ENCODE measurements at places on chromosomes 5 and 9. TPM values are rescaled to one million over a fixed set of nuclear protein-coding genes. Genes with fewer than 3 reads are reported as not detected.

The GRXCR2 gene
- not detected for total RNA-seq

The ZDHHC11 gene
- total RNA-seq: 11.4 TPM

The OTULINL gene
- 3.0 TPM for total RNA-seq

The CFAP90 gene
- 0.85 TPM for total RNA-seq

The SLC25A48 gene
- total RNA-seq: 1.2 TPM

The CAMK4 gene
- 11.7 TPM for total RNA-seq

DNA sequence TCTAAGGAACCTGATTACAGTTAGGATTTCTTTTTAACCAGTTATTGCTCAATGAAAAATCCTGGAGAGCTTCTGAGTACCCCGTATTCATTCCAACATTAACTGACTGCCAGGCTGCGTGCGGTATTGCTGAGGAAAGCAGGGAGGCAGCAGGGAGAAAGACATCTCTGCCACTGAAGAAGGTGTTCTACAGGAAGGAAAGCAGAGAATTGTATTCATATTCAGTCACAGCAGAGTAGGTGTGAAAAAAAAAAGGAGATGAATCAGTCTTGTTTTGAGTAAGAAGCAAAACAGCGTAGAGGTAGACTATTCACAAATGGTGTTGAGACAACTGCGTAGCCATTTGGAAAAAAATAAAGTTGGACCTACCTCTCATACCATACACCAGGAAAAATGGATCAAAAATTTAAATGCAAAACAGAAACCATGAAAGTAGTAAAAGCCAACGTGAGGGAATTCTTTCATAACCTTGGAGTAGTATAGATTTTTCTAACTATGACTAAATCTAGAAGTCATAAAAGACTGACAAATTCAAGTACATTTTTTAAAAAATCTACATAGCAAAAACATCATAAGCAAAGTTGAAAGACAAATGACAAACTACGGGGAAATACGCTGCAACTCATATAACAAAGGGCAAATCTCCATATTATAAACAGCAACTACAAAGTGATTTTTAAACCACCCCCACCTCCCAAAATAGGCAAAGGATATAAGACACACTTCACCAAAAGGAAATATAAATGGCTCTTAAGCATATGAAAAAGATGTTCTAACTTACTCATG is 9.9 kb upstream of the NR4A3 start:
- DNase-seq: no peak

- no peak for DNase-seq
These were observed 168.4 kb downstream of the RASEF start for GRCh38 chr9:82894548-82894947.

- no peak for DNase-seq
These were observed 794.9 kb downstream of the MAT2B start for GRCh38 chr5:164300295-164300694.

DNA sequence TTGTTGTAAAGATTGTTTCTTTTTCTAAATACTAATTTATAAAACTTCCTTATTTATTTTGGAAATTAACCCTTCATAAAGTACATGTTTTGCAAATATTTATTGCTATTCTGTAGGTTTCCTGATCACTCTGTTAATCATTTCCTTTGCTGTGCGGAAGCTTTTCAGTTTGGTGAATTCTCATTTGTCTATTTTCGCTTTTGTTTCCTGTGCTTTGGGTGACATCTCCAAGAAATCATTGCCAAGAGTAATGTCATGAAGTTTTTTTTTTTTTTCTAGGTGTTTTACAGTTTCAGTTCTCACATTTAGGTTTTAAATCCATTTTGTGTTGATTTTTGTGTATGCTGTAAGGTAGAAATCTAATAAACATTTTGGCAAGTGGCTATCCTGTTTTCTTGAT is 1899.8 kb upstream of the ACO1 start:
- DNase-seq: no peak

DNA sequence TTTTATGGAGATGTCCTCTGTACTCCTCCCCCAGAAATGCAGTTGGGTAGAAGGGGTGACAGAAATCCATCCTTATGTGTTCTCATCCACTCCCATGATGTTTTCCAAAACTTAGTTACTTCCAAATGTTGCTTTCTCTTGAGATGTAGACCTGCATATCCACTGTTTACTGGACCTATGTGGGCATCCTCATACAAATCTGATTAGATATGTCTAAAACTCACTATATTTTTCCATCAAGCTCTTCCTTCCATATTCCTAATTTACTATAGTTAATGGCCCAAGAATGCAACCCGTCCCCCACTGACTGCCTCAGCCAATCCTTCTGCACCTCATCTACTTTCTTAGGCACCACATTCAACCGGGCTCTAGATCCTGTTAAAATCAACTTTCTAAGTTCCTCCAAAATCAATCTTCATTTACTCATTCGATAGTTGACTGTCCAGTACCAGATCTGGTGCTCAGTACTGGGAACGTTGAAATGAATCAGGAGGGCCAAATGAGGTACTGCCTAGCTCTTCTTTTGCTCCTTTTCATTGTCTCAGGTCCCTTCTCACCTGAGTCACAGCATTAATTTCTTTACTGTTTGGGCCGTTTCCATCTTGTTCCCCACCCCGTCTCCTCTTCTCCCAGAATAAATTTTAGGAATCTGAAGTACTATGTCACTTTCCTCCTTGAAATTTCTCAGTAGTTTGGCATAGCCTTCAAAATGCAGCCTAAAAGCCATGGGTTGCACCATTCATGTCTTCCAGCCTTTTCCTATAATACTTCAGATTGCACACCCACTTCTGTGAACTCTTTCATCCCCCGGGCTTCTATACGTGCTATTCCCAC is 7.9 kb downstream of the PLK2 start:
- no peak for DNase-seq

- no peak for DNase-seq
These were observed 91.4 kb upstream of the SH3GL2 start for GRCh38 chr9:17487467-17487866.

DNA sequence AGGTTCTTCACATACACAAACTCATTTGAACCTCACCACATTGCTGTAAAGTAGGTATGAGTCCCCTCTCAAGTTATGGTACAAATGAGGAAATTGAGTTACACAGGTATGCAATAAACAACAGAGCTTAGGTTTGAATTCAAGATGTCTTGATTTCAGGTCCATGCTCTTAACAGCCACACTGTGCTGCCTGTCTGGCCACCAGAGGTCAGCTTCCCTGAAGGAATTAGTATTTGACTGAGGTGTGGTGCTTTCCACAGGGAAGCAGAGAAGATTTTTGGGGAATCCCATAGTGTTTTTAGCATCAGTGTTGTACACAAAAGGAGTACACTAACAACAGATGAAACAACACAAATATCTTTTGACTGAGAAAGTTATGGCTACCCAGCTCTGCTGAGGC is 94.4 kb upstream of the ITGA1 start:
- DNase-seq: no peak

DNA sequence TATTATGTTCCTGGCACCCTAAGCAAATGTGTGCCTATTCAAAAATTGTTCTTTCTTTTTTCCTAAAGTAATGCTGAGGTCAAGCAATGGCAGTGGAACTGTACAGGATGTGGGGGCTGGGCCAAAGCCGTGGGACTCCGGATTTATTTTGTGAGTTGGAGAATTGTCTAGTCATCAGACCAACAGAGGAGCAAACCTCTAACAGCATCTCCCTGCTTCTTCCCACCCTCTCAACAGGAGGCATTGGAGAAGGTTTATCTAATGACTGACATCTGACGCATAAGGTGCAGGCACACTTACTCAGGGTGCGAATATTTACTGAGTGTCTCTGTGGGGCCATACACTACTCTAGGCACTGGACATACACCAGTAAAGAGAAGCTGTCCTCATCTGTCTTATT is 38.6 kb downstream of the MARCHF11 start:
- DNase-seq: no peak

DNA sequence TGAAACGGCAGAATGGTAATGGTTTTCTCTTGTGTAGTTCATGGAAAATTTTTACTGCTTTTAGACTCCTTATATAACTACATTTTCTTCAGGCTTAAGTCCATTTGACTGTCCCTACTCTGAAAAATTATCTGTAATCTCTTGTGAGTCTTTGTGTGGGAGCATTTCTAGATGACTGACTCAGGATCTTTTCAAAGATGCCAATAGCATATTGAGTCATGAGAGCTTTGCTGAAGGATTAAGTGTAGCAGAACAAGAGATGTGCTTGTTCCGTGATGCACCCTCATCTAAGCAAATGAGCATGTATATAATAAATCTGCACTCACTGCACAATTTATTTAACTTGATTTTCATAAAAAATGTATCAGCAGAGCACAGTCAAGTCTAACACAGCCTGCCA is 298.7 kb upstream of the CDH6 start:
- DNase-seq: no peak

- no peak for DNase-seq
These were observed 34.4 kb upstream of the GLIPR2 start for GRCh38 chr9:36101916-36102741.

DNA sequence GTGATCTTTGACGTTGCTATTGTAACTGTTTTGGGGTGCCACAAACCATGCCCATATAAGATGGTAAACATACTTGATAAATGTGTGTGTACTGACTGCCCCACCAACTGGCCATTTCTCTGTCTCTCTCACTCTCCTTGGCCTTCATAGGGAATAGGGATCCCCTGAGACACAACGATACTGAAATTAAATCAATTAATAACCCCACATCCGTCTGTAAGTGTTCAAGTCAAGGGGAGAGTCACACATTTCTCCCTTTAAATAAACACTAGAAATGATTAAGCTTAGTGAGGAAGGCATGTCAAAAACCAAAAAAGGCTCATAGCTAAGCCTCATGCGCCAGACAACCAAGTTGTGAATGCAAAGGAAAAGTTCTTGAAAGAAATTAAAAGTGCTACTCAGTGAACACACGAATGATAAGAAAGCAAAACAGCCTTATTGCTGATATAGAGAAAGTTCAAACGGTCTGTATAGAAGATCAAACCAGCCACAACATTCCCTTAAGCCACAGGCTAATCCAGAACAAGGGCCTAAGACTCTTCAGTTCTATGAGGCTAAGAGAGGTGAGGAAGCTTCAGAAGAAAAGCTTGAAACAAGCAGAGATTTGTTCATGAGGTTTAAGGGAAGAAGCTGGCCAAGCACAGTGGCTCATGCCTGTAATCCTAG is 111.1 kb downstream of the UGCG start:
- DNase-seq: no peak

DNA sequence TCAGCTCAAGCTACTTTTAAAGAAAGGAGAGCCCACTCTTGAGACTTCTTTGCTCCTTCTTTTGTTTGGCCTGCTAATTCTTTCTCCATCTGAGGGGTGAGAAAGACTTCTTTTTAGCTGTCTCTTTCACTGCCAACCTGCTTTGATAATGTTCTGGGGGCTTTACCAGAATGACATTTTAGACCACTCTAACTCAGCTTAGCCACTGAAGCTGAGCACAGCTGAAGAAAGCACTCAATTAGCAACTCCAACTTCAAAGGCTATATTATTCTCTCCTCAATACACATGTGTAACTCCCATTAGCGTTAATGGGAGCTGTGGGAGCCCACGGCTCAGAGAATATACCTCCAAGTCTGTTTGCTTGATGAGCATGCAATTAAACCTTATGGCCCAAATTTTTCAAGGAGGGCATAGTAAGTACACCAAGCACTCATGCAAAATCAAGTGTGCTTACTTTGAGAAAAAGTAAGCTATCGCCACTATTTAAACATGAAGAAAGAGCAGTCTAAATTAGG is 815.4 kb upstream of the DMAC1 start:
- DNase-seq: no peak

- DNase-seq: no peak
These were observed 145.4 kb downstream of the KCTD16 start for GRCh38 chr5:144315994-144316634.

DNA sequence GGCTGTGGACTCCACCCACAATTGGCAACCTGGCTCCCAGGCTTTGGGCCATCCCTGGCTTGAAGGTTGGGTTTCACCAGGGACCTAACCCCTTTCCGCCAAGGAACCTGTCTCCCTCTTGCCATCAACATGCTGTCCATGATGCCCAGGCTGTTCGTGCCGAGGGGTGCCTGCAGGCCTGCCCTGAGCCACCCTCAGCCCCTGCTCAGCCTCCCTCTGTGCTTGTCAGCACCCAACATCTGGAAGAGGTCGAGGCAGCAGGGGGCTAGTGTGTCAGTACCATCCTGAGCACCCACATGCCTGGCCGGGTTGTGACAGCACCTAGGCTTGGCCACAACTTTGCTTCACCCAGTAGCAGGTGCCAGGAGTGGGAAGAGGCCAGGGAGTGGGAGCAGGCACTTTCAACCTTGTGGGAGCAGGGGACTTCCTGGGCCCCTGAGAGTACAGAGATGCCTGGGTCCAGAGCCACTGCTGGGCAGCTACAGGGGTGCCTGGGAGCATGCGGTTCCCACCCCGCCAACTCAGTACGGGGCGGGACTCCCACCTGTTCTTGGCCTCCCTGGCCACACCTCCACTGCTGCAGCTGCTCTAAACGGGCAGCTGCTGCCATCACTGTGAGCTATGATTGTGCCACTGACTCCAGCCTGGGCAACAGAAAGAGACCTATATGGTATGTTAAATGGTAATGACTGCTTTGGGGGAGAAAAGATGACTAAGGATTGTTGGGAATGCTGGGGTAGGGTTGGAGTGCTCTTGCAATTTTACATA is 6.3 kb downstream of the PDCD1LG2 start:
- no peak for DNase-seq

DNA sequence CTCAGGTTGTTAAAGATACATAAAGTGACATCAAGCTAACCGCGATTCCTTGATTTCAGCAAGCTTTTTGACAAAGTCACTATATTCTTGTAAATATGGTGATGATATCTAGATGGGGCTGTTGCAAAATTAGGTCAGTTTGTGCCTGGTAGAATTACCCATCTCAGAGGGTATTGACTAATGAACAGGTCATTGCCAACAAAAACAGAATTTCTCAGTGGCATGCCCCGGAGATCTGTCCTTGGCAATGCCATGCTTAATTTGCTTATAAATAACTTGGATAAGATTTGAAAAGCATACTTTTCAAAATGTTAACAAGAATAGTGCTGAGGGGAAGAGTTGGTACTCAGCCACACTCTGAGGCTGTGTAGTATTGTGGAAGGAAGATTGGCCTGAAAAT is 783.3 kb upstream of the SEMA6A start:
- DNase-seq: no peak

DNA sequence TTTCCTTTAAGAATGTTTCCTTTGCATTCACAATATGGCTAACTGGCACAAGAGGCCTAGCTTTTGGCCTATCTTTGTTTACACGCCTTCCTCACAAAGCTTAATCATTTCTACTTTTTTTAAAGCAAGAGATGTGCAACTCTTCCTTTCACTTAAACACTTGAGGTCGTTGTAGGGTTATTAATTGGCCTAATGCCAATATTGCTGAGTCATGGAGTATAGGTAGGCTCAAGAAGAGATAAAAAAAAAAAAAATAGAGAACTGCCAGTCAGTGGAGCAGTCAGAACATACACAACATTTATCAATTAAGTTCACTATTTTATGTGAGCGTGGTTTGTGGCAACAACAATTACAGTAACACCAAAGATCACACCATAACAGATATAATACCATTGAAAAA is 5.9 kb downstream of the FKBP15 start:
- no peak for DNase-seq

DNA sequence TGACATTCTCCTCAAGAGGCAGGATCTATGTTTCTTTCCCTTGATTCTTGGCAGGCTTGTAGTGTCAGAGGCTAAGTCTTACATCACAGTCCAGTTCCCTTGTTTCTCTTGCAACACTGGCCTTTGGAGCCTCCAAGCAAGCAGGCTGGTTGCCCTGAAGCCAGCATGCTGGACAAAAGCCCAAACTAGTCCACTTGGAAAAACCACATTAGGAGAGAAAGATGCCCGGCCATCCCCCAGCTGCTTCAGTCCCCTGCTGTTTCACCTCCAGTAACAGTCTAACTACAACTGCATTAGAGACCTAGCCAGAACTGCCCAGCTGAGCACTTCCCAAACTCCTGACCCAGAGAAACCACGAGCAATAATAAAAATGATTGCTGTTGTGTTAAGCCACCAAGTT is 87.6 kb downstream of the ADAMTS6 start:
- DNase-seq: no peak
